ENCODE measurements at places on chromosomes 5 and 9. TPM values are rescaled to one million over a fixed set of nuclear protein-coding genes. Genes with fewer than 3 reads are reported as not detected.

DNA sequence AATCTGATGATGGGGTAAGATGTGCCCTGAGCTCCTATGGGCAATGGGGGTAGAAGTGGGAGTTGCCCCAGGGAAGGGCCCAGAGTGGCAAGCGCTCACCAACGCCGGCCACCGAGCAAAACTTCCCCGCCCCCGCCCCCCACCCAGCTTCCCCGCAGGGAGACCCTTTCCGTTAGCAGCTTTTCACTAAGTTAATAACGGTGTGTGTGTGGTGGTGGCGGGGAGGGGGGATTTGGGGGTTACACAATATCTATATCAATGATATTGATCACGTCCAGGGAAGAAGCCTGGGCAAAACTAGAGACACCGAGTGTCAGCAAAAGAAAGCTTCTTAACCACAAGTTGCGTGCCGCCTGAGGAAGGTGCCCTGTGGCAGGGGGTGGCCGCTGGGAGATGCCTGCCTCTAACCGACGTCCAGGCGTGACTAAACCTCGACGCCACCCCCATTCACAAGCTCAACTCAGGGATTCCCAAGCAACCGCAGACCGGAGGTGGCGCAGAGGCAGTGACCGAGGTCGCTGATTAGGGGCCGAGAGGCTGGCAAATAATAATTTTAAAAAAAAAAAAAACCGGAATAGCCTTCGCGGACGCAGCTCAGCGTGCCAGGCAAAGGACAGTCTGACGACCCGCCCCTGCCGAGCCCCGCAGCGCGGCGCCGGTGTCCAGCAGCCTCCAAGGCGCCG, 222.6 kb downstream of the MEF2C start:
- peak; percentile 45 for DNase-seq

- DNase-seq, result no peak
Observed at GRCh38 chr9:135969064-135969683, 8.0 kb upstream of the UBAC1 start.

Gene CCDC152
- 10.8 TPM for total RNA-seq

- DNase-seq, result no peak
Observed at GRCh38 chr5:137561608-137562007, 62.5 kb upstream of the SPOCK1 start.

Gene SOX30
- 0.11 TPM for total RNA-seq

- no peak for DNase-seq
Observed at GRCh38 chr9:75878488-75878860, 12.0 kb upstream of the PCSK5 start.

Gene SHISAL2B
- not detected for total RNA-seq

DNA sequence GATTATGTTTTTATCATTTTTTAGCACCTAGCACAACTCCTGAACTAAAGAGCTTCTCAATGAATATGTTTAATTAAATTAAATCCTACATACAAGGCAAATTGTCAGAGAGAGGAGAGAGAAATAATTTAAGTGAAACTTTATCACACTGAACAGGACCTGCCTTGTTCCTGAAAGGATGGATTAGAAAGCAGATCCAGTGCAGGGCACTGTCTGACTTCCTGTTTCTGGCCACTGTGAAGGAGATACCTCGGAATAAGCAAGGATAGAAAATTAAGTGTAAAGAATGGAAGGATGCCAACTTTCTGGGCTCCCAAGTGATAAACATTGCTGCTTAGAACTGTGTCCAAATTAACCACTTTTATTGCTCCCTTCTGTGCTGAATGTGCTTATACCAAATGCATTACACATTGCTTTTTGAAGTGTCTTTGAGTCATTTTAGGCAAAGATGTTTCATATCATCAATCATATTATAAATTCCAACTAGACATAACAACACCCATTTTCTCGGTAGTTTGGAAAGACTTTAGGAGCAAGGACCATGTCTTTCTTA, 89.1 kb upstream of the SPDL1 start:
- DNase-seq, result no peak

DNA sequence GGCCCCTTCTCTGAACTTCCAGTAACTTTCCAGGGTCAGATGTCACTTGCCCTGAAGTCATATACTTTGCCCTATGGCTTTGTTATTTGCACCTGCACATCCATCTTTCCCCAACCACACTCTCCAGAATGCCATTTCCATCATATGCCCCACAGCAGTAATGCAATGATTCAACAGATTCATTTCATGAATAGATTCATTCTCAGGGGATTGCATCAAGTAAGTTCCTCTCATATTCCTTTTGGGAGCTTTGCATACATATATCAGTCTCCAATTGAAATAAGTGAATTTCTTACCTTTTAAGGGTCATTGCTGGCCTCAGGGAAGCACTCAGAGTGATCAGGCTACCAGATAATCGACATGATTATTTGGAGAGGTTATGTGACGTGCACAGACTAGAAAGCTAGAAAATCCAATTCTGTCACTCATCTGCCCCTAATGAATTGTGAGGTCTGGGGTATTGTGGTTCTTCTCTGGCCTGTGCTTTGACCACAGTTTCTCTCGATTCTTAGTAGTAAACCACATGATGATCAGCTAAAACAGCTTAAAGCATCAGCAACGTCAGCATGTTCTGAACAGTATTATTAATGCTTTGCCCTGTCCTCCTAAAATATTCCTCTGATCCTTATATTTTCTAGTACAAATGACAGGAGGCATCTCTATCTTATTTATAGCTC, 179.9 kb downstream of the ATPSCKMT start:
- DNase-seq, result no peak

GRCh38 chr5:80255431-80255810, 427 bp downstream of the SERINC5 start:
- DNase-seq, result peak; percentile 59

Gene GABRP
- not detected for total RNA-seq

Gene CARTPT
- not detected for total RNA-seq

- no peak for DNase-seq
Observed at GRCh38 chr5:124744170-124744971, 2.1 kb downstream of the ZNF608 start.

GRCh38 chr9:136656183-136656738, 6.5 kb upstream of the EGFL7 start:
- DNase-seq, result no peak

Gene C5
- total RNA-seq, result 1.9 TPM

DNA sequence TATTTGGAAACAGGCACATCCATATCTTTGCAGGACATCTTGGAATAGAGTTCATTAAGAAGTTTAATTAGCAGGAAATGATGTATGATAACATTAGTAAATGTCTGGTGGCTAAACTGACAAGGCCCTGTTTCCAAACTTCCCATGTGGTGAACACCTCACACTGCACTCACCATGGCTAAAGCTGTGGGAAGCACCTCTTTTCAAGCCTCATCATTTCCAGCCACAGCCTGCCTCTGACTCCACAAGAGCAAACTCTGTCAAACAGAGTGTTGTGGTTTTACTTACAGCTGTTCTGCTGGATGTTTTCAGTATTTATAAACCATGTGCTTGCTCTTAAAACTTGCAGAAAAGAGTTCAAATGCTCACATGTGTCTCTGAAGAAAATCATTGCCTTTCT, 14.9 kb upstream of the NDUFB6 start:
- DNase-seq, result peak; percentile 42

Gene GABRG2
- total RNA-seq, result not detected

DNA sequence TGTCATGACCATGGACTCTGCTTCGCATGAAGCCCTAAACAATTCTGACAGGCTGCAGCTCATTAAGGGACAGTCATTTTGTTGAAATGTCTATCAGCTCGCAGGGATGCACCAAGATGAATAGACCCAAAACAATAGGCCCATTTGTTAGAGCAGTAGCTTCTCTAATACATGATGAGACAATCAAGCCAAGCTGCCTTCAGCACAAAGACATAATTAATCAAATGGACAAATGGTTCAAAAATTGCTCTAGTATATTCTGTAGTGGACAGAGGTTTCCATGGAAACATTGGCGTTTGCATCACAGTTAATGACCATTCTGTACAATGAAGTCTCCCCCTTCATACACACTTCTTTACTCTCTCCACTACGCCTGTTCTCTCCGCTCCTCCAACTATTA, 274.6 kb downstream of the ANXA1 start:
- DNase-seq, result no peak

Gene SPIN1
- total RNA-seq, result 31.2 TPM

DNA sequence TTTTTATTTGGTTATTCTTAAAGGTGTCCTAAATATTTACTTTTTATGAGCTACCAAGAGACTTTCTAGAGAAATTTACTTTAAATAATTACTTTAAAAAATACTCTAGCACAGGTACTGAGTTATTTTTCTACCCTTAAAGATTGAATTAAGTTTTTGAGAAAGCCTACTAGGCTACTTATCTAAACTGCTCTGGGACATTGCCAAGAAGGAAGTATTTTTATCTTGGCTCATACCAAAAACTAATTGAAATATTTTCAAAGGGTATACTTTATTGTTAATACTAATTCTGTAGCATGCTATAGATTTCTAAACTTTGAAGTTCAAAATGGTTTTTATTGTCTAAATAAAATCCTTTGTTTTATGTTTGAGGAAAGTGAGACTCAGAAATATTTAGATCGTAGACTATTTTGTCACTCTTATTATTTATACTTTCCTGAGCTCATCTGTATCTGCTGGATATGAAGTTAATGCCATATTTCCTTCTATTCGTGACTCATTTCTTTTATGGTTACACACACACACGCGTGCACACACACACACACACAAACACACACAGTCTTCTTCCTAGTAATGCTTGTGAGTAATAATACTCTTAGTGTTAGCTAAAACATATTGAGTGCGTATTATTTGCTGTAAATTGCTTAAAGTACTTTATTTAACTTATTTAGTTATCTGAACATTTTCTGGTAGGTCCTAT, 89.5 kb downstream of the MAN2A1 start:
- no peak for DNase-seq

Gene THG1L
- 24.9 TPM for total RNA-seq

Gene FAM120A
- 121 TPM for total RNA-seq

Gene ADAMTSL2
- total RNA-seq, result 0.25 TPM

DNA sequence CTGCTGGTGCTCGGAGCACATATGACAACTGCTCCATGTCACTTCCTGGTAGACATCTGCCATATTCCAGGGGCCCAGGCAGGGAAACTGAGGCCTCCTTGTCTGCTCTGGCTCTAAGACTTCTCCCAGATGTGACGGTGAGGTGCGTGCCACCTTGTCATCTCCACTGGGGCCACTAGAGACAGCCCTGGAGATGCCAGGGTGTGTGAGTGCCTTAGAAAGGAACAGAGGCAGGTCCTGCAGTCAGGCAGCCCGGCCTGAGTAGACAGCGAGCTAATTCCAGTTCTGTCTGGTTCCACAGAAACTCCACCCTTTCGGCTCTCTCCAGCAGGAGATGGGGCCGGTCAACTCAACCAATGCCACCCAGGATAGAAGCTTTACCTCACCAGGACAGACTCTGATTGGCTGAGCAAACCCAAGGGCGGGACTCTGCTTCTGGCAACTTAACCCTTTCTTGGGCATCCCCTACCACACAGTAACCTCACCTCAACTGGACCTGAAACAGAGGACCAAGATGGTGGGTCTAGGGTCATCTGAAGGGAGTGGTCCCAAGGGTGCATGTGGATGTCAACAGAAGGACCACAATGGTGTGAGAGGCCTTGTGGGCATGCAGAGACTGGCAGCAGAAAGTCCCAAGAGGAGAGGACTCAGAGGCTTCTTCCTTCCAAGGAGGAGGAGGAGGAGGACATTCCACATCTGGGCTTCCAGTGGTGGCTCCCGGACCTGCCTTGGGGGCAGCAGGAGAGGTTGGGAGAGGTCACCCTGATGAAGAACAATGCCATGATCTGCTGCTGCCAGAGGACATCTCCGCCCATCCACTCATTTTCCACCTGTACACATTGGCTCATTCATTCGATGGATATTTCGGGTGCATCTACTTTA, 77.7 kb downstream of the RGS3 start:
- DNase-seq, result no peak

DNA sequence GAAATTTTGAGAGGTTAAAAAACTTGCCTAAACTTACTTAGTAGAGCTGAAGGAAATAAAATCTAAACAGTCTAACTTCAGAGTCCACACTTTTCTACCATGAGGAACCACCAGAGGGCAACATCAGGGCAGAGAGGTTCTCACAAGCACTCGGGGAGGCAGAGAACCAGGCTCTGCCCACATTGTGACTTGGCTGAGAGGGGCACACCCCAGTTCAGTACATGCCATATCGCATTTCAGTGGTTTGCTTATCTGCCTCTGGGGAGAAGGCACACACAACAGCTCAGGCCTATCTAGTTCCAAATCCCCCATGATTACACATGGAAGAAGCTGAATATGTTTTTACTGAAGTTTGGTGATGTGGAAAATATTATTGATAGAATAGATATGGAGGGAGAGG, 49.2 kb downstream of the EQTN start:
- peak; percentile 38 for DNase-seq

Gene ZNF608
- total RNA-seq, result not detected

Gene NKD2
- total RNA-seq, result 2.3 TPM

- DNase-seq, result no peak
Observed at GRCh38 chr9:133969681-133970580, 22.2 kb downstream of the VAV2 start.

DNA sequence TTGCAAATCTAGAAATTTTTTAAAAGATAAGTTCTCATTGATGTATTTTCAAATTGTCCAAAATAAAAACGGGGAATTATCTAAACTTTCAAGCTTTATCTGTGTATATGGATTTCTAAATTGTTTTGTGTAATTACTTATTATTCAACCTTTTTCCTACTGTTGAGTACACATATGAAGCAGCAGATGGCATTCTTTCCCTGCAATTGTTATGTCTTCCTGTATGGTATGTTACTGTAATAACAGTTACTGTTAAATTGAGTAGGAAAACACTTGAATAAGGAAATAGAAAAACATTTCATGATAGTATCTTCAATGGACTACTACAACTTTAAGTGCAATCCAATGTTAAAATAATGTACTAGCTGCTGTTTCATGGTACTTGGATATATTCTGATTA, 124.8 kb downstream of the RANBP17 start:
- no peak for DNase-seq

DNA sequence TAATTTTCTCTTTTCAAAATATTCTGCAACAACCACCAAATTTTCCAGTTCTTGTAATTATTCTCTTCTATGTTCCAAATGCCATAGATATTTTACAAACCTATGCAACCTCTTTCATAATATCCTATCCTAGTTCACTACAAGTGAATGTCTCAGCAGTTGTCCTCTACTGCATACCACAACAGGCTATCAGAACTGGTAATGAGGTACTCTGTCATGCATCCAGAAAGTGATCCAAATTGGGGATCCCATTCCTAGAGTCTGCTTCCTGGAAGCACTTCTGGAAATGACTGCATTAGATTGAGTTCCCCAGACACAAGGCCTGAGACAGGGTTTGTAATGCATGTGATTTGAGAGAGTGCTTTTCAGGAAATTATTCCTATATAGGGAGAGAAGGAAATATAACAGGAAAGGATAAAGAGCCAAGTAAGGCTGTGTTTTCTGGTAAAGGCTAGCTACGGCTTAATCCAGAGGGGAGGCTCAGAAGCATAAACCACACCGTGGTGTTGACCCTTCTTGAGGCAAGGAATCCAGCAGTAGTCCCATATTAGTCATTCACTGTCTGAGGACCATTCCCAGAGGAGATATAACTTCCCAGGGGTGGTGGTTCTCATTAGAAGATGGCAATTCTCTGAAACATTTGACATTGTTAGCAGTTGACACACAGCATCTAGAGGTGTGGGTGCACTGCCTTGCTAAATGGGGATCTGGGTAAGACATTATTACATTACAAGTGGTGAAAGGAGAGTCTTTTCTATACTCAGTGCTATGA, 80.3 kb upstream of the FST start:
- no peak for DNase-seq

- no peak for DNase-seq
Observed at GRCh38 chr9:69034071-69034470, 1.5 kb upstream of the FXN start.

Measured in activated CD8-positive, alpha-beta T cell treated with anti-CD3 and anti-CD28 coated beads for 36 hours (primary cell).